ENCODE measurements at places on chromosomes 13 and 19.

- no peak for DNase-seq
Observed at GRCh38 chr19:42363614-42364346, 26.3 kb downstream of the CNFN start.

DNA sequence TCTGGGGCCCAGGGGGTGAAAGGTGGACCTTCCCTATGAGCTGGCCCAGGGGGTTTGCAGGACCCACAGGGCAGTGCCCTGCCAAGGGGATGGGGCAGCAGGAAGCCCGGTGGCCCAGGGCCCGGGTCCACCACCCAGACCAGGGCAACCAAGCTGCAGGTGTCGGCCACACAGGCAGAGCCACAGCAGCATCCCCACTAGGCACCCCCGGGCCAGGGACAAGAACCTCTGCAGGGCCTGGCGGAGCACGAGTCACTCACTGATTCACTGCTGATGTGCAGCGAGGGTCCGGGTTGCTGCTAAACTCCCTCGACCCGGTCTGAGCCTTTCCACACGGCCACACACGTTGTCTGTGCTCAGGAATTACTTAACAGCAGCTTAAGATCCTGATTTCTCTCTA, 8.8 kb downstream of the FZR1 start:
- DNase-seq: no peak

DNA sequence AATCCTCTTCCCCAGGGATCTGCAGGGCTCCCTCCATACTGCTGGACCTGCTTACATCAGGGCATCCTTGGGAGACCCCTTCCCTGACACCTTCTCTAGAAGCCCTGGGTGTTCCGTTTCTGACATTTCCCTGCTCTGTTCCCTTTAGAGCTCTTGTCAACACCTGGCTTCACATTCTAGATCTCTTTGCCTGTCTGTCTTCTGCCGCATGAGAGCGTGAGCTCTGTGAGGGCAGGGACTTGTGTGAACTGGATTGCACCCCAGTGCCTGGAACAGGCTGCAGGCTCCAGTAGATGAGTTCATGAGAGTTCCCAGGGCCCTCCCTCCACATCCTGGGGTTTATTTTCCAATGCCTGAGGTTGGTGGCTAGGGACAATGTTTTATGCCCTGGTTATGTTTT, 651 bp downstream of the CEACAM7 start:
- no peak for DNase-seq

- no peak for DNase-seq
Observed at GRCh38 chr13:31048521-31048920, 113.2 kb downstream of the HSPH1 start.

DNA sequence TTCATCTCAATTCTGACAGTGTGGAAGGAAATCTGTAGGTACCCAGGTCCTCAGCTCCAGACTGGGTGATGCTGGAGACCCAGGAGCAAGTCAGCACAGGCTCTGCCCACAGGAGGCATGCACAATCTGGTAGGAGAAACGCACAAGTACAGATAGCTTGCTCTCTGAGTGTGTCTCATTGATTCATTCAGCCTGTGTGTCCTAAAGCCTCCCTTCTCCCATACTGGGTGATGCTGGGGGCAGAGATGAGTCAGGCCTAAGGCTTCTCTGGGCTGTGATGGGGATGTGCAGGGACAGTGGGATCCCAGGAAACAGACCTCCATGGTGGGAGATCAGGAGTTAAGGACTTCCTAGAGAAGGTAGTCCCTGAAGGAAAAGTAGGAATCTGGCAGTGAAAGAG, 6.8 kb downstream of the ZNF526 start:
- DNase-seq: no peak

DNA sequence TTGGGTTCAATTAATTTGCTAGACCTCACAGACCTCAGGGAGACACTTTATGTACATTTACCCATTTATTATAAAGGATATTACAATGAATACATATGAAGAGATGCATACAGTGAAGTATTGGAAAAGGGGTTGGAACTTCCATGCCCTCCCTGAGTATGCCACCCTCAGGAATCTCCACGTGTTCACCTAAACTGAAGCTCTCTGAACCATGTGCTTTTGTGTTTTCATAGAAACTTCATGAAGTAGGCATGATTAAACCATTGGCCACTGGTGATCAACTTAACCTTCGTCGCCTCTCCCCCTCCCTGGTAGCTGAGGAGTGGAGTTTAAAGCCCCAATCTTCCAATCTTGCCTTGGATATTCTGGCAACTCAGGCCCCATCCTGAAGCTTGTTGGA, 20.3 kb downstream of the ZNF160 start:
- no peak for DNase-seq

GRCh38 chr13:113837560-113838355, 26.1 kb downstream of the GAS6 start:
- no peak for DNase-seq

- DNase-seq: no peak
Observed at GRCh38 chr13:97715763-97716162, 237.7 kb upstream of the IPO5 start.

DNA sequence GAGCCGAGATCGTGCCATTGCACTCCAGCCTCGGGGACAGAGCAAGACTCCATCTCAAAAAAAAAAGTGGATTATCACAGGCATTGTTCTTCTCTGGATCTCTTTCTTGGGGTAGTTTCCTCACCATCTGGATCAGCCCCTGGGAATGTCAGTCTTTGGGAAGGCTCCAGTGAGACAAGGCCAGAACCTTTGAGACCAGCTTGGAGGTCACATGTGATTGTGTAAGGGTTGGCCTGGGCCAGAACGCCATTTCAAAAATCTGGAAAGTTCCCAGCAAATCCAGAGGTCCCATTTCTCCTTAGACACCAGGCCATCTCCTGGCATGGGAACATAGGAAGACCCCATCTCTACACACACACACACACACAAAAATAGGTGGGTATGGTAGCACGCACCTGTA, 14.2 kb upstream of the ANGPTL8 start:
- no peak for DNase-seq

DNA sequence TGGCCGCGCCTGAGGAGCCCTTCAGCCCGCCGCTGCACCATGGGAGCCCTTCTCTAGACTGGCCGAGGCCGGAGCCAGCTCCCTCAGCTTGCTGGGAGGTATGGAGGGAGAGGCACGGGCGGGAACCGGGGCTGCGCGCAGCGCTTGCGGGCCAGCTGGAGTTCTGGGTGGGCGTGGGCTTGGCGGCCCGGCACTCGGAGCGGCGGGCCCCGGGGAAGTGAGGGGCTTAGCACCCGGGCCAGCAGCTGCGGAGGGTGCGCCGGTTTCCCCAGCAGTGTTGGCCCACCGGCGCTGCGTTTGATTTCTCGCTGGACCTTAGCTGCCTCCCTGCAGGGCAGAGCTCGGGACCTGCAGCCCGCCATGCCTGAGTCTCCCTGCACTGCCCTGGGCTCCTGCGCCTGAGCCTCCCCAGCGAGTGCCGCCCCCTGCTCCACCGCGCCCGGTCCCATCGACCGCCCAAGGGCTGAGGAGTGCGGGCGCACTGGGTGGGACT, 1890.0 kb upstream of the PCDH20 start:
- DNase-seq: no peak

GRCh38 chr13:46982856-46983582, 86.2 kb upstream of the HTR2A start:
- peak; percentile 52 for DNase-seq

- DNase-seq: no peak
Observed at GRCh38 chr19:30711296-30711695, 339.1 kb downstream of the ZNF536 start.

DNA sequence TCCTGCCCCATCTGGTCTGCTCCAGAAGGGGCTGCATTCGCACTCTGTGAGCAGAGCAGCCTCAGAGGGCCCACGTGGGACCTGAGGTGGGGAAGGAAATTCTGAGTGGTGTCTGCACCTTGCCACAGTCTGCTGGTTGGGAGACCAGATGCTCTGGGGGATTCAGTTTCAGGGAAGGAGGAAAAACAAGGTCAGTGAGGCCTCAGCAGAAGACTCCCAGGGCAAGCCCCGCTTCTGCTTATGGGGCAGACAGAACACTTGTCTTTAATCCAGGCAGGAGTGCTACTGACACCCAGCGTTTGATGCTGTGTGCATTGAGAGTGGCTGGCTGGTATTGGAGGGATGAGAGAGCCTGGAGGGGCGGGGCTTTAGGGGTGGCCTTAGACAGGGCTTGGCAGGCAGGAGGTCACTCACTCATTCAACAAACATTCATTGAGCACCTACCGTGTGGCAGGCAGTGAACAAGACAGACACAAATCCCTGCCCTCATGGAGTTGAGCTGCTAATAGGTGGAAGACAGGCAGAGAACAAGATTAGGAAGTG, 4.9 kb upstream of the CLEC17A start:
- DNase-seq: no peak

DNA sequence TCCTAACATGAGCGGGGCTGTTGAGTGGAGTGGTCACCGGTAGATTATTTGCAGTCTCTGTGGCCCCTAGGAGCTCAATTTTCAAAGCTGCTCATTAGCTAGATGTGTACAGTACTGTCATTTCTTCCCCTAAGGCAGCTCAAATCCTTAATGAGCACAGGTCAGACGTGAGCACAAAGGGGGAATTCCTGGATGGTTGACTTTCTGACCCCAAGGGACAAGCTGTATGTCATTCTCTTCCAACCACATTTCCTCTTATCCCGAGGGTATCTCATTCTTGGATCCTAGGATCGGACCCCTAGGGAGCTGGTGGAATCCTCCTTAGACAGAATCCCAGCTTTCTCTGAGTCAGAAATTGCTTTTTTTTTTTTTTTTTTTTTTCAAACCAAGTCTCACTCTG, 5.7 kb upstream of the OR7G3 start:
- no peak for DNase-seq

GRCh38 chr13:26222520-26223046, 469 bp upstream of the RNF6 start:
- DNase-seq: no peak

DNA sequence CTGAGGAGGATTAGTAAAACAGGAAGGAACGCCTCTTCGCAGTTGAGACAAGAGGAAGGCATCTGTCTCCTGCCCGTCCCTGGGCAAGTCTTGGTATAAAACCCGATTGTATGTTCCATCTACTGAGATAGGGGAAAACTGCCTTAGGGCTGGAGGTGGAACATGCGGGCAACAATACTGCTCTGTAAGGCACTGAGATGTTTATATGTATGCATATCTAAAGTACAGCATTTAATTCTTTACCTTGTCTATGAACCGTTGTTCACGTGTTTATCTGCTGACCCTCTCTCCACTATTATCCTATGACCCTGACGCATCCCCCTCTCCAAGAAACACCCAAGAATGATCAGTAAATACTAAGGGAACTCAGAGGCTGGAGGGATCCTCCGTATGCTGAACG, 722 bp upstream of the TIMM50 start:
- DNase-seq: no peak

GRCh38 chr13:74040200-74040599, 94.0 kb downstream of the KLF12 start:
- DNase-seq: no peak

GRCh38 chr19:48833049-48833448, 3.2 kb downstream of the HSD17B14 start:
- no peak for DNase-seq

- no peak for DNase-seq
Observed at GRCh38 chr13:80552851-80553440, 212.0 kb upstream of the SPRY2 start.

GRCh38 chr13:104750377-104750776, 1684.2 kb upstream of the SLC10A2 start:
- DNase-seq: no peak

GRCh38 chr19:32464279-32464678, 58.7 kb downstream of the DPY19L3 start:
- no peak for DNase-seq

DNA sequence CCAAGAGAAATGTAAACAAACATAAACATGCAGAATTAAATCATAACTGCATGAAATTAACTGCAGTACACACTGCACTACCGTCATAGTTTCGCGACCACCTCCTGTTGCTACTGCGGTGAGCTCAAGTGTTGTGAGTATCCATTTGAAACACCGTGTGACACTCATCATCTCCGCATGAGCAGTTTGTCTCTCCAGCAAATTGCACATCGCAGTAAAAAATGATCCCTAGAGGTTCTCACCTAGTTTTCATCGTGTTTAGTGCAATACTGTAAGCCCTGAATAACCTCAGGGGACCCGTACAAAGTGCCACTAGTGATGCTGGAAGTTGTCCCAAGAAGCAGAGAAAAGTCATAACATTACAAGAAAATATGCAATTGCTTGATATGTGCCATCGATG, 147.7 kb downstream of the DPF1 start:
- DNase-seq: no peak

GRCh38 chr19:16382775-16383543, 58.3 kb downstream of the KLF2 start:
- DNase-seq: peak; percentile 17

GRCh38 chr13:40125336-40125735, 469.9 kb downstream of the COG6 start:
- no peak for DNase-seq

DNA sequence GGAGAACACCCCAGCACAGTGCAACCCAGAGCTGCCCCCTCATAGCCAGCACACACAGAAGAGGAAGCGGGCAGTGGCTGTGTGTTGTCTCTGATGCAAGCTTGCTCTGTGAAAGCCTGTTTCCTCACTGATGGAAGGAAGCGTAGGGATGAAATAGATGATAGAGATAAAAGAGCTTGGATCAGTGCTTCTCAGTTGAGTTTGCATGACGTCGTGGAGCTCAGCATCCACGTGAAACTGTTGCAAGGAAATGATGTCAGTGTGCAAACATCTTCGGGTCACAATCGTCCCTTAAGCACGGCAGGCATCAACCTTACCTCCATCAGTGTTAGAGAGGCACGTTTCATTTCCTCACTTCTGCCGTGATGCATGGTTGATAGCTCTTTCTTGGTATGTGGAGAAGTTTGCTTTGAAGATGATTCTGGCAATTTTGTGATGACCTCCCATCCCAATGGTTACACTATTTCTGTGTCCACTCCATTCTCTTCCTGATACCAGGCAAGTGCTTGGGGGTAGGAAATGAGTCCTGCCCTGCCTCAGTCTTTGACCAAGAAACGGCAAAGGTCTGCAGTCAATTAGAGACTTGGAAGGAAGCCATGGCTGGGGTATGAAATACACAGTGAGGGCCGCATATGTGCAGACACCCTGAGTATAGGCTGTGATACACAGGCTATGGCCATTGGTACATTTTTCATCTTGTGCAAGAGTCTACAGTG, 183.0 kb downstream of the ZNF536 start:
- no peak for DNase-seq

GRCh38 chr13:59533561-59534555, 629.9 kb downstream of the DIAPH3 start:
- no peak for DNase-seq

DNA sequence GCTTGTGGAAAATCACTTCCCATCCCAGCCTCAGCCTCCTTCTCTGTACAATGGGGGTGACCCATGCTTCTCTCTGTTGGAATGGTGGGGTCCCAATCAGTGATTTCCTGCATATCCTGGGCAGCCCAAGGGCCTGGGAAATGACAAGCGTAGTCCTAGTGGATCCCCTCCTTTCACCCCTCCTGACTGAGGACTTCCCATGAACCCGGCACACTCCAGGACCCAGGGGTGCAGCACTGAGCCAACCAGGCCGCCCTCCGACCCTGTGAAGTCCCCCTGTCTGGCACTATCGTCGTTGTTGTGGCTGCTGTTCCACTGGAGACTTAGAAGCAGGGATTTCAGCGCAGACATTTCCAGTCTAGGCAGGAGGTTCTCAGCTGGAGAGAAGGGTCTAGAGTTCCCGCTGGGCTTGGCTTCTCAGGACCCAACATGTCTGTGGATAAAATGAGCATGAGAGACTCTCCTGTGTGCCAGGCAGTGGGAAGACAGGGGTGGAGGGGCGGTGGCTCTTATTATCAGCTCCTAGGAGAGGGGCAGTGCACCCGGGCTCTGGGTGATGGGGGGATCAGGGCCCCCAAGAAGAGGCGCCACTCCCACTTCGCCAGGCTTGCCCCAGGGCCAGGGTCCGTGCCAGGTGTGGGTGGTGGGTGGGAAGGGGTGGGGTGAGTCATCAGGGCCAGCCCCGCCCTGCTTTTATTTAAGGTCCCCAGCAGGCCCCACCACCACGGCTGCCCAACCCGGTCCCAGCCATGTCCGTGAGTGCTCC, at the start of gene LGALS7B:
Gene LGALS7B, plus strand, starts transcription at position 723 of the 766 bp plus-strand sequence. Its CDS starts 27 bp downstream, at position 750.
- no peak for DNase-seq
